Stimulated activated CD4-positive, alpha-beta T cell treated with anti-CD3 and anti-CD28 coated beads, Interleukin-2, amount 100 ng/mL, for 48 hours (primary cell): ENCODE measurements at places on chromosomes 16 and 17.

GRCh38 chr16:425082-425718 is at the start of gene RAB11FIP3:
RAB11FIP3 (plus strand) TSS chr16:425649; CDS start chr16:426007, 358 bp downstream.
- peak; percentile 78 for DNase-seq

DNA sequence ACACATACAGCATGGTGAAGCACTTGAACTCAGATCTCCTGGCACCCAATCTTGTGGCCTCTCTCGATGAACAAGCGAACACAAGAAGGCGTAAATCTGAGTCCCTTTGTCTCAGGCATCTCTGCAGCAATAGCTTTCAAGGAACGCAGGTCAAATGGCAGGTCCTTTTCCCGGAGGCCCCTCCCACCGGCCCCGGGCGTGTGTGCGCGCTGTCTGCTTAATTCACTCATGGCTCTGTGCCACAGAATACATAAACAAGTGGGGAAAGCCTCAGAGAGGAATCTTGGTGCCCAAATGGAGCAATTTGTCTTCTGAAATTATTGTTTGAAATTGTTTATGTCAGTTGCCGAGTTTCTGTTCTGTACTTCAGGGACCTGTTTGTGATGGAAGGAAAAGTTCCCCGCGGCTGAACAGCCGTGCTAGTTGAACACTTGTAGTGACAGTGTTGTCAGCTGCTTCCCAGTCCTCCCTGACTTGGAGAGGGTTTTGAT is 14.8 kb downstream of the MYOCD start:
- no peak for DNase-seq

DNA sequence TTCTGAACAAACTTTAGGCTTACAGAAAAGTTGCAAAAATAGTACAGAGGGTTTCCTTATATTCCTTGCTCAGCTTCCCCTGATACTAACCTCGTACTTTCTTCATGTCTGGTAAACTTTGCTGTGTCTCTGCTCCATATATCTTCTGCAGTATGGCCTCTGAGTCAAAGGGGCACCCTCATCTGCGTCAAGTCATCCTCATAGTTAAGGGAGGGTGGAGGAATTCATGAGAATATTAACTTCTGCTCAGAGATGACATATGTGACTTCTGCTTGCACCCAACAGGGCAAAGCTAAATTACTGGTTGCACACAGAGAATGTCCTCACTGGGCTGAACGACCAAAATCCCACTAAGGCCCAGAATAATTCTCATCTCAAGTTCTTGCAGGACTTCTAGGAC is 4.3 kb upstream of the CCL7 start:
- DNase-seq, result no peak

DNA sequence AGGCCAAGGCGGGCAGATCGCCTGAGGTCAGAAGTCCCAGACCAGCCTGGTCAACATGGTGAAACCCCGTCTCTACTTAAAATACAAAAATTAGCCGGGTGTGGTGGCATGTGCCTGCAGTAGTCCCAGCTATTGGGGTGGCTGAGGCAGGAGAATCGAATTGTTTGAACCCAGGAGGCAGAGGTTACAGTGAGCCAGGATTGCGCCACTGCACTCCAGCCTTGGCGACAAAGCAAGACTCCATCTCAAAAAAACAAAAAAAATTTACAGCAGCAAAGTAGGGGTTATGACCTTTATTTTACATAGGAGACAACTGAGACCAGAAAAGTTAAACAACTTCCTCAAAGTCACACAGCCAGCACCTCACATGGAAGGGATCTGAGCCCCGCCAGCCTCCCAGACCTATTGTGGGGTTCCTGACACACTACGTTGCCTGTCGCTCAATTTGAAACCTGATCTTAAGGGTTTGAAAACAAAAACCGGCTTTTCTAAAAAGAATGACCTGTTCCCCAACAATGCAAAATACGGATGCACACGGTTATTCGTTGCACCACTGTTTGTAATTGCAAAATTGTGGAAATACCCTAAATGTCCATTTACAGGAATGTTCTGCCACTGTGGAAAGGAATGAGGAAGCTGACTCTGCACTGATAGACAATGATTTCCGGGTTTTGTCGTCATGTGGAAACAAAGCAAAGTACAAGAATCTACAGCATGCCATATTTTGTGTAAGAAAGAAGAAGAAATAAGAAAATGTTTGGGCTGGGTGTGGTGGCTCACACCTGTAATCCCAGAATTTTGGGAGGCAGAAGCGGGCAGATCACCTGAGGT is 77.2 kb downstream of the CNGB1 start:
- no peak for DNase-seq

- no peak for DNase-seq
Observed at GRCh38 chr17:69123626-69124025, 18.1 kb downstream of the ABCA6 start.

GRCh38 chr17:21129023-21129681 is 2.4 kb downstream of the DHRS7B start:
- no peak for DNase-seq

DNA sequence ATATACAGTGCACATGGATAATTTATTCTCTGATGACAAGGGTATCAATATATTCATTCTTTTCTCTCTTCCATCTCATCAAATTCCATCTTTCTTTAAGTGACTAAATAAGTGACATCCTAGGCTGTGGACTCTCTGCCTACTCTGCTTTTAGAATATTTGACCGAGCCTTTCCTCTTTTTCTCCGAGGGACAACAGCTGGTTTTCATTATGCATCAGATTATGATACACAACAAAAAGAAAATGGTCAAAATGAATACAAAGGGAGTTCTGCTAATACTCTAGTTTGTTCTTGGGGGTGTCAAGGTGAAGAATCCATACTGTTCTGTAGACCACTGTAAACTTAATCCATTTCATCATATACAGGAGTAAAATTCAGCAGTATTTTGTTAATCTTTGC is 942.6 kb downstream of the KCNJ2 start:
- no peak for DNase-seq

GRCh38 chr17:70021726-70022125 is 53.3 kb upstream of the KCNJ16 start:
- no peak for DNase-seq

DNA sequence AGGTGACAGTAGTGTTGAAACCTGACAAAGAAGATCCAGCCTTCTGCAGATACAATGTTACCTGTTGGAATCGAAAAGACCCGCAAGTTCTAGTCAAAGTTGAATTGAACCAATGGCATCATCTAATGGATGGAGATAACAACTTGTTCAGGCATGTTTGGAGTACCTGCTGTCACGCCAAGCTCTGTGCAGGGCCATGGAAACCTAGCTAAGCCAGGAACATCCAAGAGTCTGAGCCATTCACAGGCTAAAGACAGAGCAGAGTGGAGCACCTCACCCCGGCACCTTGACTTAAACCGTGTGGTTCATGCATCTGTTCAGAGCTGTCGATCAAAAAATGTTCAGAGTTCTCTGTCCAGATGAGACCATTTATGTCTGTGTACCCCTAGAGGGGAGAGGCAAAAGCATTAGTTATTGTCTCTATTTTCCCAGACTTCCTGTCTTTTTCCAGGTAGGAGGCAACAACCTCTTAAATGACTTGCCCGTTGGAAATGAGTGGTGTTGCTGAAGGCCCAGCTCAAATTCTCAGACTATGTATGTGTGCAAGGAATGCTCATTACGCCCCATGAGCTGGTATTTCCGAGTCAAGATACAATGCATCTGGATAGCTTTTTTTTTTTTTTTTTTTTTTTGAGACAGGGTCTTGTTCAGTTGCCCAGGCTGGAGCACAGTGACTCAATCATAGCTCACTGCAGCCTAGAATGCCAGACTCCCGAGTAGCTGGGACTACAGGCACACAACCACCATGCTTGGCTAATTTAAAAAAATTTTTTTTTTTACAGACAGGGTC is 44.9 kb upstream of the XYLT1 start:
- no peak for DNase-seq

GRCh38 chr17:50180620-50181019 is 14.8 kb downstream of the SGCA start:
- no peak for DNase-seq

DNA sequence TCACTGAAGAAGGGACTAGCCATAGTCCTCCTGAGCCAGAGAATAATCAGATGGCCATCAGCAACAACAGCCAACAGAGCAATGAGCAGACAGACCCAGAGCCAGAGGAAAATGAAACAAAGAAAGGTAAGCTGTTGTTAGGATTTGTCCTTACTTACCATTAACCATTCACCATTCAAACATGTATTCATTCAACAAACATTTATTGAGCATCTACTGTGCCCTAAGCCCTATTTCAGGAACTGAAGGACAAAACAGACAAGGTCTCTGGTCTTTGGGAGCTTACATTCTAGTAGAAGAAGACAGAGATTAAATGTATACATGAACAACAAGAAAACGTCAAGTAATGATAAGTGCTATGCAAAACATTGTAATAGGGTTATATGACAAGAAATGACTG is 19.3 kb downstream of the OGFOD1 start:
- no peak for DNase-seq

- peak; percentile 42 for DNase-seq
Observed at GRCh38 chr16:79093554-79093967, 507.0 kb downstream of the MAF start.

DNA sequence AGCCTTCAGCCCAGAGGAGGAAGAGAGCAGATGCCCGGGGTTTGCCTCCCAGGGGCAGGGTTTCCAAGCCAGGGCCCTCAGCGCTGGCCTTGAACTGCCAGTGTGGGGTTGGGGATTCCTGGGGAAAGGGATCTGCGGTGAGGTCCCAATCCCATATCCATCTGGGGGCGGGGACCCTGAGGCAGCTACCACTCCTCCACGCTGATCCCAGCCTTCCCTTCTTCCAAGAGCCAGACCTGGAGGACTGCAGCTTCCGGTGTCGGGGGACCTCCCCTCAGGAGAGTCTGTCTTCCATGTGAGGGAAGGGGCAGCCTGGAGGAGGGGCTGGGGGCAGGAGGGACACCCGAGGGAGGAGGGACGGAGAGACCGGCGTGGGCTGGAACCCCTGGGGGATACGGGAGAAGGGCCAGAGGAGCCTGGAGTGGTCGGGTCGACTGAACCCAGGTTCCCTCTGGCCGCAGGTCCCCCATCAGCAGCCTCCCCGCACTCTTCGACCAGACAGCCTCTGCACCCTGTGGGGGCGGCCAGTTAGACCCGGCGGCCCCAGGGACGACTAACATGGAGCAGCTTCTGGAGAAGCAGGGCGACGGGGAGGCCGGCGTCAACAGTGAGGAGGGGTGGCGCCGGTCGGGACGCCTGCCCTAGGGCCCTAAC is 10.7 kb upstream of the CISD3 start:
- no peak for DNase-seq

GRCh38 chr16:83244057-83244456 is 563.7 kb upstream of the HSBP1 start:
- DNase-seq, result no peak

DNA sequence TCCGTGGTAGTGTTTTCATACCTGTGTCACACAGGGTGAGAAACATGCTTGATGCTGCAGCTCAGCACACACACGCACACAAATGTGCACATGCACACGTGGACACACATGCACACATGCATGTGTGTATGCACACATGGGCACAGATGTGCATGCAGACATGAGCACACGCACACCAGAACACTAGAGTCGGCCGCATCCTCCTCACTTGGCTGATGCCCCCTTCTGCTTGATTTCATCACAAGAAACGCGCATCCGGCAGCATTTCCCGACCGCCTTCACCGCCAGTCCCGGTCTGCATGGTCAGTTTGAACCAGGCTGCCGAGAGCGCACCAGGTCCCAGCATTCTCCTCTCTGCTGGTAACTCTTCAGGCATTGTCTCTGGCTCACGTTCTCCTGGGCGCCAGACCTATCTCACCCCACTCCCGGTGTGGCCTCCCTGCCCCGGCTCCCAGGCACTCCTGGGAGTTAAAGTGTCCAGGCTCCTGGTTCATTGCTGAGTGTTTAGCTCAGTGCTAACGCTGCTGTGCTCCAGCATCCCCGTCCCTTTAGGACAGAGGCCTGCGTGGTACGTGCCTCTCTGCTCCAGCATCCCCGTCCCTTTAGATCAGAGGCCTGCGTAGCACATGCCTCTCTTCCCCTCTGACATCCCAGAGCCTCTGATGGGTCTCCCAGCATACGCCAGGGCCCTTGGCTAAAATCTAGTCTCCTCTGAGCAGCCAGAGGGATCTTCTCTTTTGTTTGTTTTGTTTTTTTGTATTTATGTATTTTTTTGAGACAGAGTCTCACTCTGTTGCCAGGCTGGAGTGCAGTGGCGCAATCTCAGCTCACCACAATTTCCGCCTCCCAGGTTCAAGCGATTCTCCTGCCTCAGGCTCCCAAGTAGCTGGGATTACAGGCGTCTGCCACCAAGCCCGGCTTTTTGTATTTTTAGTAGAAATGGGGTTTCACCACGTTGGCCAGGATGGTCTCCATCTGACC is 16.0 kb downstream of the BAIAP2 start:
- DNase-seq, result no peak

DNA sequence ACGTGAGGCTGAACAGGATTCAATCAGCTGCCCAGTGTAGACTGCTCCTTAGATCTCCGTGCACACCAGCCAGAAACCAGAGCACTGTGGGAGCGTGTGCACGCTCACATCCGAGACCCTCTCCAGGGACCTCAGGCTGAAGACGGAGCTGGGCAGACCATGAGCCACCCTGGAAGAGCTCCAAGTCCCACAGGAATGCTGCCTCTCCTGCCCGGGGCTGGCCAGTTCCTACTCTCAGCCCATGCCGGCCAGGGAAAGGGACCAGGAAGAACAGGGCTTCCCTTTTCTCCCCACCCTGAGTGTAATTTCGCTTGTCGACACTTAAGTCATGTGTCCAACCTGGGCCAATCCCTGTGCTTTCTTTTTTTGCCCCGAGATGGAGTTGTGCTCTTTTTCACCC is 6.9 kb downstream of the ALYREF start:
- no peak for DNase-seq

- DNase-seq, result no peak
Observed at GRCh38 chr17:46092991-46093390, 93.9 kb downstream of the STH start.

- no peak for DNase-seq
Observed at GRCh38 chr16:88354229-88355092, 28.3 kb upstream of the ZNF469 start.

DNA sequence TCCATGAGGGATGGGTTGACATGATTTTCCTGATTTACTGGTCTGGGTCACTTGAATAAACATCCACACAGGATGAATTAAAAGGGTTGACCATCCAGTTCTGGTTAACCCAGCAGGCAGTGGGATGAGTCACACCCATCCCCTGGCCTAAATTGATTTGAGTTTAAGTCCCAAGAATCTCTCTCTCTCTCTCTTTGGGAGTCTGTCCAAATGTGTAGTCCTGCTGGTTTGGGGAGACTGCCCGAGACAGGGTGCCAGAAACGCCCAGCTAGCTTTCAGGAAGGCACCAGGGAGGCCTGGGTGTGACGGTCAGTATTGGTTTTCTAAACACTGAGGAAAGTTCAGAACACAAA is 38.8 kb downstream of the SCPEP1 start:
- no peak for DNase-seq

DNA sequence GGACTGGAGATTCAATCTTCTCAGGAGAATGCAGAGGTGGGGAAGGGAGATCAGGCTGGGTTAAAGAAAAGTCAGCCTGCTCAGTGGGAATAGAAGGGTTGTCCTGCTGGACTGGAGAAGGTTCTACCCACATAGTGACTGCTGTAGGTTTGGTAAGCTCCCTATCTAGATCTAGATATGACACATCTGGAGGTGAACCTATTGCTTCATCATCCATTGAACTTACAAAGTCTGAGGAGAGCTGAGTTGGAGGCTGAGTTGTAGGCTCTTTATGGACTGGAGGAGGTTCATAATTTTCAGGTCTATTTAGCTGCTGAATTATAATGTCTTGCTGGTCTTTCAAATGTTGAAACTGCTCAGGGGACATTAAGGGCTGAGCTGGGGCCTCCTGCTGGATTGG is 46.0 kb upstream of the NF1 start:
- DNase-seq, result no peak

GRCh38 chr16:86129541-86129940 is 230.6 kb downstream of the IRF8 start:
- no peak for DNase-seq
